ENCODE measurements at places on chromosomes 16 and 17. TPM values are rescaled to one million over a fixed set of nuclear protein-coding genes. Genes with fewer than 3 reads are reported as not detected.
A peak's percentile ranks its signal among the peaks of the same experiment; 100 is the strongest.

The BAIAP3 gene
- 2.4 TPM for total RNA-seq

The PVALEF gene
- total RNA-seq: not detected

The CARD14 gene
- total RNA-seq: not detected

The SLC12A4 gene
- total RNA-seq: 85.9 TPM

The ATF7IP2 gene
- 32.7 TPM for total RNA-seq

The KLHL10 gene
- not detected for total RNA-seq

The ABCA10 gene
- total RNA-seq: 1.3 TPM

The AURKB gene
- 1.8 TPM for total RNA-seq

GRCh38 chr17:17635126-17635525 lies 43.6 kb upstream of the PEMT start:
- DNase-seq: no peak

DNA sequence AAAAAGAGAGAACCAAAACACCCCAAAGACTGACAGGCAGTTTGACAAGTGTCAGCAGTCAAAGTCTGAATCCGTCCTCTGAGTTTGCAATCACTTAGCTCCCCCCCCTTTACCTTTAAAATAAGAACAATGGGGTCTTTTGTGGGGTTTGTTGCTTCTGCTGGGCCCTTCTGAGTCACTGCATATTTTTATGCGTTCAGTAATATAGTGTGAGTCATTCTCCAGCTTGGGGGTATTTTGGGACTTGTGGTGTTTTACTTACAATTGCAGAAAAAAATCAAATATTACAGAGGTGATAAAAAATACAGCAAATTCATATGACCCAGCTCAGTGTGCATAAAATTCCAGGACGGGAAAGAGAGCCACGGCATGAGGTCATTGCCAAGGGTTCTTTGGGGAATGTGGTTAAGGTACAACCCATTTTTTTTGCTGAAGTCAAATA lies 120.1 kb downstream of the CYLD start:
- no peak for DNase-seq

DNA sequence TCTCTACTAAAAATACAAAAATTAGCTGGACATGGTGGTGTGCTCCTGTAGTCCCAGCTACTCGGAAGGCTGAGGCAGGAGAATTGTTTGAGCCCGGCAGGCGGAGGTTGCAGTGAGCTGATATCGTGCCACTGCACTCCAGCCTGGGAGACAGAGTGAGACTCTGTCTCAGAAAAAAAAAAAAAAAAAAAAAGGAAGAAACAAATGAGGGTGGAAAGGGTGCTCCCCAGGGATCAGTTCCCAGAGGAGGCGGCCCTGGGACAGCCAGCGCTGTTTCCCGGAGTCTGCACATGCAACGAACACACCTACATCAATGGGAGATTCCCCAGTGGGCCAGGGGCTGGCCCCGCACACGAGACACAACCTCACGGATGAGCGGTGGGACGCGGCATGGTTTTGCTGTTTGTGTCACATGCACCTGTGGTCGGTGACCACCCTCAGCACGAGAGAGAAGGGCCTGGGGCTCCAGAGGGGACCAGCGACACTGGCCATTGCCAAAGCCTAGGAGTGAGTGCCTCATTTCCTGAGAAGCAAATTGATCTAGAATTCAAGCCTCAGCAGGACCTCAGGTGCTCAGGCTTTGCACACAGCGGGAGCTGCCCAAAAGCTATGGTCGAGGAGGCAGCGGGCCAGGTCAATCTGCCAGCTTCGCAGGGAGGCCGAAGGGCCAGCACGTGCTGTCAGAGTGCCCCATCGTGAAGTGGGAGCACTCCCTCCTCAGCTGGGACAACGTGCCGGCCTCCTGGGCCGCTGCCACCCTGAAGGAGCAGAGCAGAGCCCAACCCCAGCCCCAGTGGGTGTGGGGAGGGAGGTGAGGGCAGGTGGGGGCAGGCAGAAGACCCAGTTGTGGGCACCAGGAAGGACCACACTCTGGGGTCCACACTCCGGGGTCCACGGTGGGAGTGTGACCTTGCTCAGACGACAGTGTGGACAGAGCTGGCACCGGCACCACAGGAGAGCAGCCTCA lies 13.8 kb upstream of the WDR45B start:
- DNase-seq: no peak

DNA sequence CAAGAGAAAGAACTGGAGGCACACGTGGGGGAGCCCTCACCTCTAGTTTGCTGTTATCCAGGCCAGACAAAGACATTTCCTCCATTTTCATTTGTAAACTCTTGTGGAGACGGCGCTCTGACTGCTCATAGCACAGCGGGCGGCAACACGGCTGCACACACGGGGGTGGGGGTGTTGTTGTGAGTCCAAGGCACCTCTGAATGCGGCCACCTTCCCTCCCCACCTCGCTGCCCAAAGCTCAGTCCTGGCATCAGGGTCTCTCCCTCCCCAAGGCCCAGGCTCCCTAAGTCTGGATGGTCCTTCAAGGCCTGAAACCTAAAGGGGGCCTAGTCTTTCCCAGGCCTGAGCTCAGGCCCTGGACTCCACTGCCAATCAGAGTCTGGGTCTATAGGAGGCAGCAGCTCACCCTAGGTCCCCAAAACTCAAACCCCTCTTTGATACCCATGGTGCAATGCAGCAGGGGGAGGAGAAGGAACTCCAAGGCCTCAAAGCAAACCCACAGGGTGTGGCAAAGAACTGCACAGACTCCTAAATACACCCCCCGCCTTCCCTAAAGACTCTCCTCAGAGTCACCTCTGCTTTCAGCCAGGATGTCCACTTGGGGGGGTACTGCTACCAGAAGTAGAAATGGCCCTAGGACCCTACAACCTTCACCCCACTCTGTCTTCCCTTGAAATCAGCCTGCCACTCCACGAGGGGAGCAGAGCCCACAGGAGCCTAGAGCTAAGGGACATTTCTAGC lies 1.5 kb downstream of the ATXN7L3 start:
- DNase-seq: peak; percentile 68

- DNase-seq: no peak
These were observed 28.2 kb downstream of the TBX4 start for GRCh38 chr17:61480414-61480807.

DNA sequence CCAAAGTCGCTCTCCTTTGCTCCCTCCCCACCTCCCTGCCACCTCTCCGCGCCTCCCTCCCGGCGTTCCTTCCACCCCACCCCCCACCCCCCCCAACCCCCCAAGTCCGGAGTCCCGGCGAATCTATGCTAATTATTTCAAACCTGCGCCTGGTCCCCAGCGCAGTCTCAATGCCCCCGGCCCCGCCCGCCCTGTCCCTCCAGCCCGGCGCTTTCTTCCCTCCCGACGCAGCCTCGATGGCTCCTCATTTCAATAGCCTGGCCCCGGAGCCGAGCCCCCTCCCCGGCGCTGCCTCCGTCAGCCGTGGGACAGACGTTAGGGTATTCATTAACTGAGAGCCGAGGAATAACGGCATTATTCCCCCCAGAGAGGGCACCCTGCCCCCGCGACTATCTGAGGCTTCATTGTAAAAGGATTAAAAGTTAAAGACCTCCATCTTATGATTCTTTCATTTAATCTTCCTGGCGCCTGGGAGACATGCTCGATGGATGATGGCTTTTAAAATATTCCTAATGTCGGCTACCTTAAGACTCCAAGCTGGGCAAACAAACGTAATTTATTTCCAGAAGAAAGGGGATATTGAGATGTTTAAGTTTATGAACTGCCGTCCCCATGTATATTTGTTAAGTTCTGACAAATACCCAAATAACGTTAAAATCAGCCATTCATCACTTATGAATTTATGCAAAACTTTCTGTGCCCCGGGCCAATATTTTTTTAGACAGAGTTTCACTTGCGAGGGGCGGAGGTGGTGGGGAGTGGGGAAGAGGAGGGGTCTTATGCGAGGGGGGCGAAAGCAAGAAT lies 3.4 kb downstream of the NOG start:
- DNase-seq: no peak

DNA sequence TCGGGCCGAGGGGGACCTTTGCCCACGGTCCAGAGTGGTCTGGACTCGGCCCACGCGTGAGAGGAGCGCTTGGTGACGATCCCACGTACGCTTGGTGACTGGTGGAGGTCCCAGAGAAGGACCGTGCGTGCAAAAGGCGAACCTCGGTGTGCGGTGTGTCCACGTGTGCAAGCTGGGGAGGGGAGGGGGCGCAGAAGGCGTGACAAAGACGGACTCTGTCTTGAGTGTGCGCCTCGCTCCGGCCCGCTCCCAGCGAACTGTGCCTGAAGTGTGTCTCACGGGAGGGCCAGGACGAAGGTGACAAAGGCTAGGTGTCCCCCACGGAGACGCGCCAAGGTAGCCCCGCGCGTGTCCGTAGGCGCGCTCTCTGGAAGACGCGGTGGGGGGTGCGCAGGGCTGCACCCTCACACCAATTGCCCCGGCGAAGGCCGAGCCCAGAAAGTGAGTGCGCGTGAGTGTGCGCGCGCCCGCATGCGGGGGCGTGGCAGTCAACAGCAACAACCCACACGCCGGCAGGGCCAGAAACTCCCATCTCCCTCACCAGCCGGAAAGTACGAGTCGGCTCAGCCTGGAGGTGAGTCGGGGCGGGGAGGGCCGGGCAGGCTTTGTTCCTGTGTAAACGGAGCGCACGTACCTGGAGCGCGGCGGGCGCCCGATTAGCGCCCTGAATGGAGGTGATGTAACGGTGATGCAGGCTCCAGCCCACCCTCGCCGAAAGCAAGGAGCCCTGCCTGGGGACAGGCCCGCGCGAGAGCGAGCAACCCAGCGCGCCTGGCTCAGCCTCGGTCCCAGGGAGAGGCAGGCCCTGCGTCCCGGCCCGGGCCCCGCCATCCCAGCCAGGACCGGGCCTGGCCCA lies at the start of gene GPRC5C:
Gene GPRC5C (plus strand): TSS at position 521 of the 856 bp plus-strand sequence. CDS start 7,689 bp downstream, outside the sequence.
- peak; percentile 77 for DNase-seq

DNA sequence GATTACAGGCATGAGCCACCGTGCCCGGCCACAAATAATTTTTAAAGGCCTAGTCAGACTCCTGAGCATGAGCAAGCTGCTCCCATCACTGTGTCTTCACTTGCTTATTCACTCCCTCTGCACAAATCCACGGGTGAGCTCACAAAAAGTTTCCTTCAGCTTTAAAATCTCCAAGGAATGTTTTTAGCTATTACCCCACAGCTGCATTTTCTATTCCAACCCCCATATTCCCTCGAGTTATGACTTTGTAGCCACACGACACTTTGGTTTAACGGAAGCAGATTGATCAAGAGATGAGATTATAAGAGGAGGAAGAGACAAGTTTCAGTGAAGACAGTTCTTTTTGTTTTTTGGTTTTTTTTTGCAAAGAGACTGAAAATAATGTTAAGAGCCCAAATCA lies 49.1 kb upstream of the SLC25A19 start:
- no peak for DNase-seq

- DNase-seq: no peak
These were observed 90.6 kb downstream of the TOX3 start for GRCh38 chr16:52456368-52456767.

GRCh38 chr17:20156196-20157000 lies 147.2 kb downstream of the SPECC1 start:
- DNase-seq: no peak

GRCh38 chr17:34556931-34557330 lies 22.5 kb upstream of the TMEM132E start:
- DNase-seq: no peak

DNA sequence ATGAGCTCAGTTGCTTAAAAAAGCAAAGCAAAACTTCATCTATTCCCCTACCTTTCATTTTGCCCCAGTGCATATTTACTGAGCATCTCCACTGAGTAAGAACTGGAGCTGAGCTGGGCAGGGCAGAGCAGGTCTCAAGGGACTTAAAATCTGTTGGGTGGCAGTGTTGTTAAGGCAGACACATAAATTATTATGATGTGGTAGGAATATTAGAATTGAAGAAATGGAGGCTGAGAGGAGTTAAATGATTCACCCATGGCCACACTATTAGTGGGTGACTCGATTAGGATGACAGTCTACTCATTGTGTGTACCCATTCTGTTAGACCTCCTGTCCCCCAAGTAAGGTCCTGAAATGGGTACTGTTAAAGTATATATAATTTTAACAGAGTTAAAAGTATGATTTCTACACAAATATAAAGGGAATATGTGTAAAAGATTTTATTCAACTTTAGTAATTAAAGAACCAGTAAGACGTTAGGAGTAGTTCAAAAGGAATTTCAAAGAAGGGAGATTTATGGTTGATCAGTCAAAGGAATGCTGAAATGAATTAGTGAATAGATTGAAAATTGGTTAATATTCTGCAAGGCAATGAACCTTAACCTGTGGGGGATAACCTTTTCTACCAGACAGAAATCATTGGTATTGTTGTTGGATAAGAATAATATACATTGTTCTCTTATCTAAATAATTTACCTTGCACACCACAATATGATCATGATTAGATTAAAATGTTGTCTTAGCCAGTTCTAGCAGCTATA lies 17.5 kb downstream of the ITGB3 start:
- no peak for DNase-seq

- no peak for DNase-seq
These were observed 10.4 kb downstream of the ABR start for GRCh38 chr17:1169221-1169928.

GRCh38 chr17:3796110-3796821 lies 4.7 kb downstream of the ITGAE start:
- DNase-seq: no peak

- no peak for DNase-seq
These were observed 2.4 kb upstream of the B9D1 start for GRCh38 chr17:19364699-19365498.

DNA sequence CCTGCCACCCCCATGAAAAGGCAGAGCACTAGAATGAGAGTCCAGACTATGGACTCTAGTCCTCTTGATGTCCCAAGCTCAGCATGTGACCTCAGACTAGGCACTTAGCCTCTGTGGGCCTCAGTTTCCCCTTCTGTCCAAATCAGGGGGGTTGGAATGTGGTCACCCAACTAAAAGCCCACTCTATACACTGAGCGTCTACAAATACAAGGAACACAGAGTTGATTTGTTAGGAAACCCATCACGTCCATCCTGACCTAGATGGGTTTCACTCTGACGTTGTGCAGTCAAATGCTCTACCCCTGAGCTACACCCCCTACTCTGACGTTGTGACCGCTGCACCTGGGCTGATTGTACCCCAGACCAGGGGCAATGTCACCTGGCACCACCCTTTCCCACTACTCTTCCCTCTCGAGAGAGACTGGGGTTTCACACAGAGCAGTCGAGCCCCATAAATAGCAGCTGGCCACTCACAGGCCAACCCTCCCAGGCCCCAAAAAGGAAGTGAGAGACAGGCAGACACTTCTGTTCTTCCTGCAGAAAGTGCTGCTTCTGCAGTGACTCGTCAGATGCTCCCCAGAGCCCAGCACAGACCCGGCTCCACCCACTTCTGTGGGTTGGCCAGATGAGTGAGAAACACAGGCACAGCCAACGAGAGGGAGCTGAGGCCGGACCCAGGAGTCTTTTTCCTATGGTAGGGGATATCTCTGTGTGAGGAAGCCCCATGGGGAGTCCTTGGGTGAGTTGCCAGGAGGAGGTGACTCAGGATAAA lies 16.1 kb upstream of the TNFRSF13B start:
- peak; percentile 84 for DNase-seq

- no peak for DNase-seq
These were observed 225.7 kb downstream of the CBLN1 start for GRCh38 chr16:49055824-49056545.

- DNase-seq: no peak
These were observed 2338.4 kb downstream of the TP53TG3F start for GRCh38 chr16:35797811-35798210.
